G401 (cell line): ENCODE measurements at places on chromosomes 7 and 10. TPM values are rescaled to one million over a fixed set of nuclear protein-coding genes. Genes with fewer than 3 reads are reported as not detected.

DNA sequence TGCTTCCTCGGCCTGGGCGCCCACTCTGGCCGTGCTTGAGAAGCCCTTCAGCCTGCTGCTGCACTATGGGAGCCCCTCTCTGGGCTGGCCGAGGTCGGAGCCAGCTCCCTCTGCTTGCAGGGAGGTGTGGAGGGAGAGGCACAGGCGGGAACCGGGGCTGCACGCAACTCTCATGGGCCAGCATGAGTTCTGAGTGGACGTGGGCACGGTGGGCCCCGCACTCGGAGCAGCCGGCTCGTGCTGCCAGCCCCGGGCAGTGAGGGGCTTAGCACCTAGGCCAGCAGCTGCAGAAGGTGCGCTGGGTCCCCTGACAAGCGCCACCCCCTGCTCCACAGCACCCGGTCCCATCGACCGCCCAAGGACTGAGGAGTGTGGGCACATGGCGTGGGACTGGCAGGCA, 9.0 kb upstream of the PDK4 start:
- no peak for DNase-seq

DNA sequence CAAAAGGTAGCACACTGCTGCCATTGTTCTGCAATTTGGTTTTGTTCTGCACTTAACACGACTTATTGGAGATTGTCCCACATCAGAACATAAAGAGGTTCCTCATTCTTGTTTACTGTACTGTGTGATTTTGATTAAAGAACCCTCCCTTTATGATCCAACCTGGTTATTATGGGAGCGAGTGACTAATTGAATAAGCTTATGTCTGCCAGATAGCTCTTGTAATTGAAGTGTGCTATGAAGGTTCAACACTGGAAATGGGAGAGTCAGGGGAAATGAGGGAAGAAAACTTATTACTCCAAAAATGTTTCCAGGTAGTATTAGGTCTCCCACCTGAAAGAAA, 33.9 kb downstream of the CASP7 start:
- DNase-seq = no peak

DNA sequence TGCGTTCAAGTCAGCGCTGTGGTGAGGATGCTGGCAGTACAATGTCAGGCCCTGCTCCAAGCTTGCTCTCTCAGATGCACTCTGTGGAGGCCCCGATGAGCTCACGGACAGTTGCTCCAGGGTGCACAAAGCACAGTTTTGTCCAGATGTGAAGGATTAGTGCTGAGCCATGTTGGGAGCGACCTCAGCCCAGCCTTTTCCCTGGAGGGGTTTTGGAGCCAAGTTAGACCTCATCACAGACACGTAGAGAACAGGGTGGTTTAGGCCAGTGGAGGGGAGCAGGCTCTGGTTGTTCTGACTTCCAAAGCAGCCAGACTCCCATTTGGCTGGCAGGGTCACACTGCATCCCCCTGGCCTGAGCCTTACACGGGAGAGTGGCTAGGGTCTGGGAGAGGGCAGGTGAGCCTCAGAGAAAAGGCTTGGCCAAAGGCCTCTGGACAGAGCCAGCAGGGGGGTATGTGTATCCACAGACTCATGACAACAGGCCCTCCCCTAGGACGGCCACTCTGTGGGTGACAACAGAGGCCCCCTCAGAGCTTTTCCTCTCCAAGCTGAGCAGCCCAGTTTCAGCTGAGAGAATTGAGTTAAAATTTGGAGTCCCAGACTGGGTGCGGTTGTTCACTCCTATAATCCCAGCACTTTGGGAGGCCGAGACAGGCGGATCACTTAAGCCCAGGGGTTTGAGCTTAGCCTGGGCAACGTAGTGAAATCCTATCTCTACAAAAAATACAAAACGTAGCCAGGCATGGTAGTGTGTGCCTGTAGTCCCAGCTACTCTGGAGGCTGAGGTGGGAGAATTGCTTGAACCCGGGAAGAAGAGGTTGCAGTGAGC, 4.7 kb downstream of the PLAC9 start:
- no peak for DNase-seq

DNA sequence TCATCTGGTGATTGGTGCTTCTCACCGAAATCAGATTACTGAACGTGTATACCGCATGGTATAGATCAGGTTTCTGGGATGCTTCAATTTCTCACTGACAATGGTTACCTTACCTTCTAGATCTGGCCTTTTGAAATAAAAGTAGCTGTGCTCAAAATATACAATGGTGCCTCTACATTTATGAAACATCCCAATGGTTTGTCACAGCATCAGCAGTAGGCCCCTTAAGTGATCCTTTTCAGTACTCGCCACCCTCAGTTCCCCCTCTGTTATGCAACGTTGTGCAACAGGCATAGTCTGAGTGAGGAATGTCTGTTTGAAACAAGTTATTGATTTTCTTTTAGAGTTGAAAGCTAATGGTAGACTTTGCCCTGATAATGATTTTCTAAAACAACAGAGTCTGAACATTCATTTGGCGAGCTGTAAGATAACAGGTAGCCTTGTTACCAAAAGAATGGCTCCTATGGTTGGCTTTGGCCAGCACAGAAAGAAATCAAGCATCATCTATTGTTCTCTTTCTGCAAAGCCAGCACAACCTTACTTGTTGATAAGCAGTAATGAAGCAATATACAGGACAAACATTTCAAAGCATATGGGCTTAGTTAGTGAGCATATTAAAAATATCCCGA, 693.9 kb downstream of the PARD3 start:
- DNase-seq = no peak

DNA sequence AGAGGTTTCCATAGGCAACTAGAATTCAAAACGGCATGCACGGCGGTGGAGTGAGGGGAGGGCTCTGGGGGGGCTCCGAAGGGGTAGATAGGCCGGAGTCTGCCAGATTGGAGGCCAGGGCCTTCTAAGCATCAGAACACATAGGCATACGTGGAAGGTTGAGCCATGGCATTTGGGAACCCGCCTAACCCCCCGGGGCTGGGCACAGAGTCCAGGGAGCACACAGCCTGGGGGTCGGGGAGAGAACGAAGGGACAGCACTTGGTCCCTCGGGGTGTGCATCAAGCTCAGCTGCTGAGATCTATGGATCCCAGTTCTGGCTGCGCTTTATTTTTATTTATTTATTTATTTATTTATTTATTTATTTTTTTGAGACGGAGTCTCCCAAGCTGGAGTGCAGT, 89.4 kb upstream of the TNS3 start:
- no peak for DNase-seq

DNA sequence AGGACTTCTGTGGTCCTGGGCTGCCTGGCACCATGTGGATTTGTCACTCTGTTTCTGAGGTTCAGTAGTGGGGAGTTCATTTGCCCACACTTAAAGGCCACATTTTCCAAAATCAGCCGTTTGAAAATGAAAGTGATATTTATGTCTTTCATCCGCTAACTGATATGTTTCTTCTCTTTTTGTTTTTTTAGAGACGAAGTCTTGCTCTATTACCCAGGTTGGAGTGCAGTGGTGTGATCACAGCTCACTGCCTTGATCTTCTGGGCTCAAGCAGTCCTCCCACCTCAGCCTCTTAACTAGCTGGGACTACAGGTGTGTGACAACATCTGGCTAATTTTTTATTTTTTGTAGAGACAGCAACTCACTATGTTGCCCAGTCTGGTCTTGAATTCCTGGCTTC, 58.6 kb downstream of the EBLN1 start:
- DNase-seq = no peak

DNA sequence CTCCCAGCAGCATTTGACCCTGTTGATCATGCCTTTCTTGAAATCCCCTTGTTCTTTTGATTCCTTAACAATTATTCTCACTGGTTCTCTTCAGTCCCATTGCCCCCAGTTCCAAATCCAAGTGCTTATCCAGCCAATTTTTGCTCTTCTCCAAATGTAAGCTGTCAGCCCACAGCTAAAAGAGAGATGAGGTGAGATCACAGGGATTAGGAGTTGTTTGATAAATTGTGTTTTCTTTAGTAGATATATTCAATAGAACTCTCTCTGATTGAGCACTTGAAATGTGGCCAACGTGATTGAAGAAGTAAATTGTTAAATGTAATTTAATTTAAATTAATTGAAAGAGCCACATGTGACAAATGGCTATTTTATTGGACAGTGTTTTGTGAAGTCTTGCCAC, 76.6 kb upstream of the NME8 start:
- no peak for DNase-seq

GRCh38 chr10:71964743-71965515, 734 bp downstream of the CHST3 start:
- no peak for DNase-seq

GRCh38 chr7:110623436-110623835, 467.5 kb upstream of the LRRN3 start:
- DNase-seq = no peak

DNA sequence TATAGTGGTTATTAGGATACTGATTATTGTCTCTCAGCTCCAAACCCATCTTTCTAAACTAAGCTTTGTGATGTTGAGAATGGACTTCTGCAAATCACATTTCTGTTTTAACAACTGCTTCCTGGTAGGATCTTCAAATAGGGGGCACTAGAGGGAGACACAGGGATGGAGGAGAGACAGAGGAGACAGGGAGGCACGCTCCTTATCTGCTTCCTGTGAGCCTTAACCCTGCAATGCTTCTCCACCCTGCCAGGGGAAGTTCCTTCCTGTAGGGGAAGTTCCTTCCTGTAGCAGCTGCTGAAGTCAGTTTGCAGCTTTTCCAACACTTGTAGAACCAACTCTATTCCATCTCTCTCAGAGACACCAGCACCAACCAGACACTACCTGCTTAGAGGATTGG, 847.2 kb downstream of the CCSER2 start:
- no peak for DNase-seq

ATOH7 gene
- total RNA-seq = 0.37 and 0.92 TPM in 2 replicates

DNA sequence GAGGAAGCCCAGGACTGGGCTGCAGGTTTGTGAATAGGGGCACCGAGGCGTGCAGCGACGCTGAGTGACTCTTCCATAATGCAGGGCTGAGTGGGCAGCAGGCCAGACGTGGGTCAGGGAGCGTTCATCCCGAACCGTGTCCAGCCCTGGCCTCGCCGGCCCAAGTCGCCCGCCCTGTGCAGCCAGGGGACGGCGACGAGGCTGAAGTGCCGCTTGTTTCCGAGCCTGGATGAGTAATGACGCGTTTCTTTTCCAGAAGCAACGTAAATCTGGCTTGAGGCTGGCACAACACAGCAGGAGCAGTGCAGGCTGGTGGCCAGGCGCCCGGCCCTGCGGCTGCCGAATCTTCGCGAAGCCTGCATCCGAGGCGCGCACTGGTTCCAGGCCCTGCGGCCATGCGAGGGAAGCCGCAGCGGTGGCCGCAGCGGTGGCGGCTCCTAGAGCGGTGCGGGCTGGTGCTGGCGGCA, 74.0 kb upstream of the SEC61G start:
- DNase-seq = peak; percentile 9

- no peak for DNase-seq
These were observed 296.5 kb downstream of the SORCS3 start for GRCh38 chr10:104937567-104937966.

- no peak for DNase-seq
These were observed 52.7 kb downstream of the CRTAC1 start for GRCh38 chr10:97977673-97978072.
